Left colon (tissue), 2 donors: ENCODE measurements at places on chromosomes 11 and 22. TPM values are rescaled to one million over a fixed set of nuclear protein-coding genes. Genes with fewer than 3 reads are reported as not detected.
A peak's percentile ranks its signal among the peaks of the same experiment; 100 is the strongest.

HTR3B gene
- total RNA-seq, result not detected

DNA sequence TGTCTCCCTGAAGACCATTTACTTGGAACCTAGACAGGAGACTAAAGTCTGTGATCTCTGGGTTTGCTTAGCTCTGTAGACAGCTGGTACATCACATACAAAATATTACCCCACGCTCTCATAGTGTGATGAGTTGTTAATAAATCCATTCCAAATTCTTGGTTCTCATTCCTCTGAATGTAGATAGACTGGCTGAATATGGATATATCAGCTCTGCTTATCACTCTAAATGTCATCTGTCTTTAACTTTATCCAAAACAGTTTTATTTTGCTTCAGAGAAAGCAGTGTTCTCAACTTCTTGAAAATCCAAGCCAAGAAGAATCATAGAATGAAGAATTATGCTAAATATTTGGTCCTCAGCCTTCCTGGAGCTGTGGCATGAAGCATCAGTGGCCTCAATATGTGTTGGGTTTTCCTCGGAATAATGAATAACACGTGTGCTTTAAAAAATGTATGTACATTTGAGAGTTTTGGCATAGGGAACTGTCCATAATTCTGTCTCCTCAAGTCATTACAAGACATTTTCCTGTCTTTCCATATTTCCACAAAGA is 10.5 kb upstream of the LDLRAD3 start:
- DNase-seq, result no peak

DNA sequence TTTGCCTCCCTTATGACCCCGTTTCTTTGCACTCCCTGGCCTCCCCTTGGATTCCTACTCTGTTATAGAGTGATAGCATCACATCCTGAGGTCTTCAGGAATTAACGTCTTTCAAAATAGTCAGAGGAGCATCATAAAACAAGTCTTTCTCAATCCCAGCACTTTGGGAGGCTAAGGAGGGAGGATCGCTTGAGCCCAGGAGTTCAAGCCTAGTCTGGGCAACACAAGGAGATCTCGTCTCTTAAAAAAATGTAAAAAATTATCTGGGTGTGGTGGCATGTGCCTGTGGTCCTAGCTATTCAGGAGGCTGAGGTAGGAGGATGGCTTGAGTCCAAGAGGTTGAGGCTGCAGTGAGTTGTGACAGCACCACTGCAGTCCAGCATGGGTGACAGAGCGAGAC is 68.7 kb upstream of the AMPD3 start:
- no peak for DNase-seq

GRCh38 chr22:50299785-50300619 is 7.4 kb downstream of the PLXNB2 start:
- peak; percentile 89 for DNase-seq

- no peak for DNase-seq
Observed at GRCh38 chr11:3073029-3073435, 15.8 kb upstream of the CARS1 start.

GRCh38 chr11:133808393-133809140 is 36.7 kb downstream of the SPATA19 start:
- no peak for DNase-seq

DNA sequence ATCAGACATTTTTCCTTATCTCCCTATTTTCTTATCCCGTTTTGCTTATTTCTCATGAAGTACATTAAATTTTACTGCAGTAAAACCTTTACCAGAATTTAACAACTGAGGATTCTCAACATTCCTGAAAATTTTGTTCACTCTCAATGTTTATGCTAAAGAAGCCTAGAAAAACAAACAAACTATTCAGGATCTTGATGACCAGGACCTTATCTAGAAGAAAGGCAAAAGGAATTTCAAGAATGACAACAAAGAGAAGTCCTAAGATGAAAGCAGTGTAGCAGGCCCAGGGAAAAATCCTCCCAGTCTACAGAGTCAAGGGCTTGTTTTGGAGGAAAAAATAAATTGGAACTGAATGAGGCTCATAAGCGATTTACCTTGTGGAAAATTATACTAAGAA is 283.3 kb upstream of the ARHGAP42 start:
- DNase-seq, result no peak

DNA sequence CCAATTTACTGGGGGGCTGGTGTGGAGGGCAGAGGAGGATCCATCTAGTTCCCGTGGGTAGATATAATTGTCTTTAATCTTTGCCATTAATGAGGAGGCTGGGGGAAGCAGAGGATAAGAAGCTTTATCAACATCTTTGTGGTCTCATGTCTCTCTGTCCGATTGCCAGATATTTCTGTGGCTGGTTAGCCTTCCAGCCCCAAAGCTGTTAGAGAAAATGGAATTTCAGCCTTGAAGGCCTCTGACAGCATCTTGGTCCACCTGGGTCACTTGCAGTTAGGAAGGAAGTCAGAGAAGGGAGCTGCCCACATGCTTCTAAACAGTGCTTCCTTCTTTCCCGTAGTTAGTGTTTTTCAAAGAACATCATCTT is 56.9 kb downstream of the ABTB2 start:
- no peak for DNase-seq

OR52L1 gene
- total RNA-seq, result not detected

DNA sequence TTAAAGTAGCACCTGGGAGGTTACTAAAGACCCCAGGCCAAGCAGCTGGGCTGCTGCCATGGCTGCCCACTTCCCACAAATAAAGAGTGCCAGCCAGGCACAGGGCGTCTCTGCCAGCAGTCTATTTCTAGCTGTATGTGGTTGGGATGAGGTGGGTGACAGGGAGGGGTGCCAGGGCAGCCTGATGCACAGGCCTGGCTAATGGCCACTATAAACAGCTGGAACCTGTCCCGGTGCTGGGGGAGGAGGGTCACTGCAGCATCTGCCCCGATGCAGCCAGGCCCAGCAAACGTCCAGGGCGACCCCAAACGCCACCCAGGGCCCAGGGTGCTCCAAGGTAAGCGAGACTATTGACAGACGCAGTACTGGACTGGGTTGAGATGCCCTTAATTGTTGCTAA is 37.4 kb downstream of the SCUBE1 start:
- DNase-seq, result no peak
